ENCODE measurements at places on chromosomes 2 and 18.
A peak's percentile ranks its signal among the peaks of the same experiment; 100 is the strongest.

DNA sequence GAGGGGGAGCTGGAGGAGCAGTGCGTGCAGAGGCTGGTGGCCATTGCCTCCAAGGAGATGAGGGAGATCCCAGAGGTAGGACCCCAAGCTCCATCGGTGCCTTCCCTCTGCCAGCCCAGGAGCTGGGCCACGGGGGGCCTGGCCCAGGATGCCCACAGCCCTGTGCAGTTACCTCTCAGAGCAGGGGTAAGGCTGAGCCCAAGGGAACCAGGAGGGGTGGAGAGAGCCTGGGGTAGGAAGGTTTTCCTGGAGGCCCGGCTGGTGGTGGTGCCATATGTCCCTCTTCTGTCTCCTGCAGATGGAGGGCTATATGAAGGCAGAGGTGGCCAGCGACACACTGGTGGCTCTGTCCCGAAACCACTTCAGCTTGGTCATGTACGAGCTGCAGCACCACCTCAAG lies 11.4 kb downstream of the MROH2A start:
- DNase-seq: no peak

GRCh38 chr2:48725696-48726494 lies 29.6 kb downstream of the LHCGR start:
- no peak for DNase-seq

DNA sequence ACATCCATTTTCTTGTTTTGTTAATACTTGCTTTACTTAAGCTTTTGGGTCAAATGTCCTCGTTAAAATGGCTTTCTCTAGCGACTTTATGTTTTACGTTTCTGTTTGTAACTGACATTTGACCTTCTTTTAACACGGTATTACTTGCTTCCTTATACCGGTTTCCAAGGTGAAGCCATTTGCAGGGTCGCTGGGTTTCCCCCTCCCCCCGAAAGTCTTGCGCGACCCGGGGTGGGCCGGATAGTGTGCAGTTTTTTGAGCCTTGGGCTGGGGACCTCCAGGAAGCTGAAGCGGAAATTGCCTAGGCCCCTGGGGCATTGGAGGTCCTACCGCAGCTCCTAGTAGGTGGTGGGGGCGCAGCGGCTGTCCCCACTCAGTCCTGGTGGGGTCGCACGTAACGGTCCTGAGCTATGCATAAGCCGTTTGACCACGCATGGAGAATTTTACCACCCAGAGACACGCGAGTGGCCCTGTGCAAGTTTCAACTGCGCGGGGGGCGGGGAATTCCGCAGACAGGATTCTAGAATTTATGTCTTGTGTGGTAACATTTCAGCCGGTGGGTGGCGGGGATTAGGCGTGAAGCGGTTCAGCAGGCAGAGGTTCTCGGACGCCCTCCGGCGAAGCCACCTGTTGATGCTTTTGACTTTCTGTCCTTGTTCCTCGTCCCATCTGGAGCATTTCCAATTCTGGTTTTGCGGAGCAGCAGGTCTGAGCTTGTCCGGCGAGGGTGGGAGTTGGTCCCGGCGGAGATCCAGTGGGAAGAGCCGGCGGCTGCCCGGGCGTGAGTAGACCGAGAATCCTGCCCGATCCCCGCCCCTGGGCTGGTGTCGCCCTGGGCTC lies 2.4 kb downstream of the CFLAR start:
- DNase-seq: peak; percentile 87

DNA sequence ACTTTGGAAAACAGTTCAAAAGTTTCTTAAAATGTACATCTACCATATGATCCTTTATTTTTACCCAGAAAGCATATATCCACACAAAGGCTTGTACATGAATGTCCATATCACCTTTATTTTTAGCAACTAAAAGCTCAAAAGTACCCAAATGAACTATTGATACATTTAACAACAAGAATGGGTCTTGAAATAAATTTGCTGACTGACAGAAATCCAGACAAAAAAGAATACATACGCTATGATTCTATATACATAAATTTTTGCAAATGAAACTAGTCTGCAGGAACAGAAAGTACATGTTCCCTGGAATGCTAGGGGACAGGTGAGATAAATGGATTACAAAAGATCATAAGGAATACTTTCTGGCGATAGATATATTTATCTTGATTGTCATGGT lies 96.3 kb upstream of the KYNU start:
- no peak for DNase-seq

GRCh38 chr2:191303140-191304005 lies 58.2 kb downstream of the MYO1B start:
- no peak for DNase-seq

GRCh38 chr2:218123986-218124385 lies 1.8 kb upstream of the CXCR2 start:
- no peak for DNase-seq

DNA sequence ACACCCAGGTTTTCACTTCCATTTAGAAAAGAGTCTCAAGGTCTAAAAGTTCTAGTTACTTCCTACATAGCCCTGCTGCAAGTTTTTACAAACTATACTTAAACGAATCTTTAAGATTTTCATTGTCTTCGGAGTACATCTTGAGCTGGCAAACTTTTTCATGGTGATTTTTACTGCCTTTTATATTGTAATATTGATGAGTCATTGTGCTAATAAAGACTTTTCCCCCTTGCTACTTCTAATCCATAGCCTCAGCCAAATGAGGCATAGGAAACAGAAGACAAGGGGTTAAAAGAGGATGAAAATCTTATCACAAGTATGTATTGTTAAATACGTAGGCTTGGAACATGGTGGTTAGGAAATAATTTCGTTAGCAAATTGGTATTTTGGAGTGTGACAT lies 4.1 kb downstream of the DPP10 start:
- DNase-seq: no peak

DNA sequence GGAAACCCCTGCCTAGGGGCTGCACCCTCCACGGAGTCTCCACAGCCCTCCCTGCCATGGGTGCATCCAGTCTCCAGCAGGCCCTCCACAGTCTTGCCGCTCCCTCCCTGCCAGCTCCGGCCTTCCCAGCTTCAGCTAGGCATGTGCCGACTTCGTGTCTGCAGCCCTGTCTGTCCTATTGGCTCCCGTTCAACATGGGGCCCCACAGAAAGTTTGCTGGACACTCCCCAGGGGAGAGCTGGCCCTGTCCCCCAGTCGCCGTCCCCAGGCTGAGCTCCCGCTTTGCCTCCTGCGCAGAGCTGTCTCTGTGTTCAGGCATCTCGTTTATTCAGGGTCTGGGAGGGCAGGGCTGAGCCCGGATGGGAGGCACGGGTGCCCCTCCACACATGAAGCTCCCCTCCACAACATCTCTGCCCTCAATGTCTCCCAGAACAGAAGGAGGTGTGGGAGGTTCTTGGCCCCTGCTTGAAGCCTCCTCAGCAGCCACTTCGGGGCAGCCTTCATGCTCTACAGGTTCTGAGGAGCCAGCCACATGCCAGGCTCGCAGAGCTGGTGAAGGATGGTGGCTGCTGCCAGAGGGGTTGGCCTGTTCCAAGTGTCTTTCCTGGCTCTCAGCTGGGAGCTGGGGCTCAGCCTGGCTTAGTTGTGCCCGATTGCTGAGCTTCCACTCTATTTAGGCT lies 120.1 kb upstream of the PXDN start:
- no peak for DNase-seq

DNA sequence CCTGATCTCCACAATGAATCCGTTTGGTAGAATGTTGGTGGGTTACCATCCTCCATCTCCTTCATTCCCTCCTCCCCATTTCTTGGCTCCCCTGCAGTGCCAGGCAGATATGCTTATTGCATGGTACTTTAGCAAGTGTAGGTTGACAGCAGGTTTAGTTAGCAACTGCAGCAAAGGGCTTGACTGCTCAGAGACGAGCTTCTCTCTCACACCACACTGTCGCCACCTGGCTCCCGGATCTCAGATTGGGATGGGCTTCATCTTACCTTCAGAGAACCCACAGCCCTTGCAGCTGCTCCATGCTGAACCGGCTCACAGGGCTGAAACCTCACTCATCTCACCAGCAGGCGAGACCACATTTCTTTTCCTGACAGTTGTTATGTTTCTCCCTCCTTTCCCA lies 88.8 kb downstream of the VWA3B start:
- peak; percentile 10 for DNase-seq

DNA sequence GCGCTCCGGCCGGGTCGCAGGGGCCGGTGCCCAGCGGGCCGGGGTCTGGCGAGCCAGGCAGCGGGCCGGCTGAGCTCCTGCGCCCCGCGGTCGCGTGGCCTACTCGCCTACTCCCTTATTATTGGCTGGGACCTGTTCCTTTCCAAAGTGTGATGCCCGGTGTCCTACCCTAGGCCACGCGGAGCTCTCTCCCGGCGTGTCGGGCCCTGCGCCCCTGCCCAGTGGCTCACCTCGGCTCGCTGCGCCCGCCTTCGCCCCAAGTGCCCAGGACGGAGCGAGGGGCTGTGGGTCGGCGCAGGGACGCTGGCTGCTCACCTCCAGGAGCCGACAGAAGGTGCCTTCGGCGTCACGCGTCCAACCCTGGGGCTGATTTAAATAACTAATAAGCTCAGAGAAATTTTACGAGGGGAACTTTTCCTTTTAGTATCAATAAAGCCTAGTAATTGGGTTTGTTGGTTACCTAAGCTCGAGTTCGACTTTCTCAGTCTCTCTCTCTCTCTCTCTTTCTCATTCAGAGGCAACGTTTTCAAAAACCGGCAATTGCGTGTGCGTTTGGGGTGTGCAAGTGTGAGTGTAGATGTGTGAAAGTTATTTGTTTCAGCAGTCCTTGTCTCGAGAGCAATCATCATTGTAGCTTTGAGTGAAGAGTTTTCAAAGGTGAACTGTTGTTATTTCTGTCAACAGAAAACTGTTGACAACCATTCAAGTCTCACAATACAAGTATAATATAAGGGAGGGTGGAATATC lies 7.0 kb upstream of the SATB2 start:
- no peak for DNase-seq

DNA sequence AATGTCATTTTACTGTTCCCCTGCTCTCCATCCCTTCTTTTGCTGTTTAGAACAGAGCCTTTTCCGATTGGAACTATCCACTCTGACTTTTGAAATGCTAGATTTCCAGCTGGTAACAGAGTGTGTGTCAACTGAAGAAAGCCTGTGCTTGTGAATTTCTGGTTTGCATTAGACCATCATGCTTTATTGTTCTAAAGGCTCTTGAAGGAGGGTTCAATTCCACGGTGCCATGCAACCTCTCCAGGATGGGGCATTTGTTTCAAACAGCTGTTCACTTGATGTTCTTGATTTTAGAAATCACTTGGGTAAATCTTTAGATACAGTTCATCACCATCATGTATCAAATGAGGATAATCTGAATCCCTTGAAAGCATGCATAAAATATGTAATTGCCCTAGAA lies 156.7 kb downstream of the QPCT start:
- DNase-seq: no peak

- peak; percentile 15 for DNase-seq
These were observed 50.5 kb downstream of the MRPL35 start for GRCh38 chr2:86249579-86250391.

Data from SW 1271 (cell line).